Cardiac muscle cell (in vitro differentiated cells and primary cell): ENCODE measurements at places on chromosomes 4 and X.

DNA sequence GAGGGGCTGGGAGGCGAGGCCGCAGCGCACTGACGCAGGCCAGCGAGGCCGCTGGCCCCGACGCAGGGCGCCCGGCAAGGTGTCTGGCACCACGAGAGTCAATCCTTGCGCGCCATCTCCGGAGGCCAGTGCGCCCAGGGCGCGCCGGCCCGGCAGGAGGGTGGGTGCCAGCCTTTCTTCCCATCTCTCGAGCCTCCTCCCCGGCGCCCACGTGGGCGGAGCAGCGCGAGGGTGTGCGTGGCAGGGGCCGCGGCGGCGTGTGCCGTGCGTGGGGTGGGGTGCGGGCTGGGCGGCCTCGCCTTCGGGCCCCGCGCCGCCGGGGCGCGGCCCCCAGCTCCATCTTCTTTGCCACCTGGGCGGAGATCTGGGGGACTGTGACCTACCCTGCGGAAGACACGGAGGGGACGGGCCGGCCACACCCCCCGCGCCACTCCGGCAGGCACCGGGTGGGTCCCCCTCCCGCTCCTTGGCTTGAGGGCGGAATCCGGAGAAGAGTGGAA is 877 bp downstream of the JAKMIP1 start:
- H3K27me3 ChIP-seq = peaks cover 29% of the 10 kb centered on the region
- DNase-seq = no peak
- H3K27ac ChIP-seq = no peak overlapping the region
- no peaks in the 10 kb centered on the region for H3K36me3 ChIP-seq

- H3K27ac ChIP-seq = no peak overlapping the region
- no peaks in the 10 kb centered on the region for H3K27me3 ChIP-seq
- peak; percentile 4 for DNase-seq
- H3K4me1 ChIP-seq = no peaks in the 10 kb centered on the region
- no peak overlapping the region for H3K4me3 ChIP-seq
Observed at GRCh38 chrX:136262812-136263315, 11.7 kb upstream of the MAP7D3 start.

- H3K27ac ChIP-seq = no peak overlapping the region
- peak; percentile 41 for DNase-seq
- no peak overlapping the region for H3K4me3 ChIP-seq
- no peaks in the 10 kb centered on the region for H3K36me3 ChIP-seq
Observed at GRCh38 chrX:70033348-70034051, 16.2 kb downstream of the AWAT2 start.

- H3K4me1 ChIP-seq = no peaks in the 10 kb centered on the region
- no peaks in the 10 kb centered on the region for H3K27me3 ChIP-seq
- DNase-seq = no peak
- H3K27ac ChIP-seq = no peak overlapping the region
- H3K4me3 ChIP-seq = no peak overlapping the region
Observed at GRCh38 chr4:129738175-129738574, 642.2 kb downstream of the C4orf33 start.

GRCh38 chr4:113537628-113538027 is 223.9 kb downstream of the CAMK2D start:
- peaks cover 10% of the 10 kb centered on the region for H3K4me1 ChIP-seq
- H3K4me3 ChIP-seq = no peak overlapping the region
- H3K36me3 ChIP-seq = no peaks in the 10 kb centered on the region
- no peaks in the 10 kb centered on the region for H3K27me3 ChIP-seq
- H3K27ac ChIP-seq = no peak overlapping the region

DNA sequence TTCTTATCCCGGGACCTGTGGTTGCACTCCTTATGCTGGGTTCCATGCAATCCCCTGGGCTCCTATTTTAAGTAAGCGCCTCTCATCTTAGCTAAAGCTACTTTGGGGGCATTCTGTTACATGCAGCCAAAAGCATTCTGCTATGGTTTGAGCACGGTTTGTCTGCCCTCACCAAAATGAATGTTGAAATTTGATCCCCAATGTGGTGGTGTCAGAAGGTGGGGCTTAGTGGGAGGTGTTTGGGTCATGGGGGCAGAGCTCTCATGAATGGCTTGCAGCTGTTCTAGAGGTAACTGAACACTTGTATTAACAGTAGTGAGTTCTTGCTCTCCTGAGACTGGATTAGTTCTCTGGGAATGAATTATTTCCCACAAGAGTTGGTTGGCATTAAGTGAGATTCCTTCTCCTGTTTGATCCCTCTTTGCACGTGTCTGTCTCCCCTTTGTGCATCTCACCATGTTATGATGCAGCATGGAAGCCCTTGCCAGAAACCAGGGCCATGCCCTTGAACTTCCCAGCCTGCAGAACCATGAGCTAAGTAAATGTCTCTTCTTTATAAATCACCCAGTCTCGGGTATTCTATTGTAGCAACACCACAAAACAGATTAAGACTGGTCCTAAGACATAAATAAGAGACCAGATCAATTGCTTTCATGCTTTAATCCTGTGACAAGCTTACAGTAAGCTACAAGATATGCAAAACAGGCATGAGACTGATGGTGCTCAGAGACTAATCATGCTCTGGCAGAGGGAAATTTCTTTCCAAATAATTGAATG is 141.8 kb downstream of the TSPAN5 start:
- no peak overlapping the region for H3K4me3 ChIP-seq
- H3K27me3 ChIP-seq = no peaks in the 10 kb centered on the region
- DNase-seq = no peak

DNA sequence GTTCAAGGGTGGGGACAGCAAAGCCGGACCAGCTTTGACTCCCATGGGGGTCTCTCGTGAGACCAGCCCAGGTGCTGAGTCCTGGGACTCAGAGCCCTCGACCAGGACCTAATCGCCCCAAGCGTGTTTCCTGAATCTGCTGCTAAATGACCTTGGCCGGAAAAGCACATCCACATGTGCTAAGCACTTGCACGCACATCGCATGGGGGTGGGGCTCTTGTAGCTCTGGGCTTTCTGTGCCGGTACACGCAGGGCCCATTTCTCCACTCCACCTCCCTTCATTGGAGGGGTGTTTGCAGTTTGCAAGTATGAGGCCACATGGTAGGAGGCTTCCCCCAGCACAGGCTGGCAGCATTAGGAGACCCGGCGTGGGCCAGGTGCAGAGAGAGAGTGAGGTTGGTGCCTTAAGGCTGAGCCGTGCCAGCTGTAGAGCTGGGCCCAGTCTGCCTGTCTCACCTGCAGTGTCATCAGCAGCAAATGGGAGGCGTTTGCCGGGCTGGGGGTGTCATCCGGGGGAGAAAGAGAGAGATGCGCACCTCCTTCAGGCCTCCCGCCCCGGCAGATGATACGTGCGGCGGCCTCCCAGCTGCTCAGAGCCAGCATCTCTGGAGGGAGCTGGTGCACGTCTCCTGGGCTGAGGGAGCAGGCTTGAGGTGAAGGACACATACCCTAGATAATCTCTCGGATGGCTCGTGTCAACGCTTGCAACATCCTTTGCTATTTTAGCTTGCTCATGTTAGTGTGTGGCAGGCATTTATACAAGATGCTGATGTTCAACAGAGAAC is 45.2 kb upstream of the CLCN4 start:
- H3K4me3 ChIP-seq = no peak overlapping the region
- H3K4me1 ChIP-seq = no peaks in the 10 kb centered on the region
- no peaks in the 10 kb centered on the region for H3K27me3 ChIP-seq

- H3K36me3 ChIP-seq = no peaks in the 10 kb centered on the region
- no peak overlapping the region for H3K27ac ChIP-seq
- no peaks in the 10 kb centered on the region for H3K4me1 ChIP-seq
Observed at GRCh38 chrX:67563469-67564448, 19.9 kb downstream of the AR start.

DNA sequence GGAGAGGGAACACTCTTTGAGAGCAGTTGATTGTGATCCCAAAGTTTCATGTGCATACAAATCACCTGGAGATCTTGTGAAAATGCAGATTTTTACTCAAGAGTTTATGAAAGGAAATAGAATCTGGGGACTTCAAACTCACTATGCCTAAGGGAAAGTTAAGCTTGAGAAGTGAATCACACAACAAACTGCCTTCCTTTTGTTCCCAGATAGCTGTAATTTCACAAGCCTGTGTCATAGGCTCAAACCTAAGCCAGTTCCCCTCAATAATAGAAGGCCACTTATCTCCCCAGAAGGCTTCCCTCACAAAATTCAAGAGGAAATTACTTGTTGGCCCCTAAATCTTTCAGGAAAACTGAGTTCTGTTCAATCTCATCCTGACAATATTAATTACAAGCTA is 132.8 kb upstream of the MAGEB16 start:
- no peaks in the 10 kb centered on the region for H3K27me3 ChIP-seq
- no peak overlapping the region for H3K4me3 ChIP-seq
- peak overlapping the region; percentile 18 for H3K27ac ChIP-seq
- H3K36me3 ChIP-seq = no peaks in the 10 kb centered on the region

DNA sequence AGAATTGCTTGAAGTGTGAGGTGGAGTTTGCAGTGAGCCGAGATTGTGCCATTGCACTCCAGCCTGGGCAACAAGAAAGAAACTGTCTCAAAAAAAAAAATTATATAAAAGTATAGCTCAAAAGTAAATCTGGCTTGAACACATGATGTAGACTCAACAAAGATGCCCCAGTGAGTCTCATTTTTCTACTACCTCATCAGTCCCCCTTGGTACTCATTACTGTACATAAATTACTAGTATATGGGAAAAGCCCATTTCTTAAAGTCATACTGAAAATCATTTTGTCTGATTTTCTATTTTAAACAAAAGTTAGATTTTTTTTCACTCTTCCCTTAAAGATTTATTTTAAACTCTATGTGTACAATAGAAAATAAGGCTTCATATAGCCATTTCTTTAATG is 39.2 kb downstream of the FAM241A start:
- H3K36me3 ChIP-seq = no peaks in the 10 kb centered on the region
- DNase-seq = no peak
- H3K27me3 ChIP-seq = no peaks in the 10 kb centered on the region
- no peak overlapping the region for H3K4me3 ChIP-seq
- H3K4me1 ChIP-seq = no peaks in the 10 kb centered on the region

- H3K4me1 ChIP-seq = no peaks in the 10 kb centered on the region
- H3K4me3 ChIP-seq = no peak overlapping the region
- H3K27ac ChIP-seq = no peak overlapping the region
Observed at GRCh38 chrX:21305799-21306336, 68.3 kb upstream of the CNKSR2 start.

DNA sequence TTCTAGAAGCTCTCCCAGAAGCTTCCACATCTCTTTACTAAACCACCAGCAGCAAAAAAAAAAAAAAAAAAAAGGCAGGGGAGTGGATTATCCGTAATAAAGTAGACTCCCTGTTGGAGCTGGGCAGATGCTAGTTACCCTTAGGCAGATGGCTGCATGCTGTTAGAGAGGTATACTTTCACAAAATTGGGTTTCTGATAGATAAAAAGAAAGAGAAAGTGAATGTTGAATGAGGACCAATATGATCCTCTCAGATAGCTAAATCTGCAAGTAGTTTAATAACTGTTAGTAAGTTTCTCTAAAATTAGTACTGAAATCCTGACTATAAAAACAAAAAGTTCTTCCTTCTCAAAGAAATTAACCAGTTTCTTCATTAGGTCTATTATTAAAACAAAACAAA is 195.4 kb downstream of the ANAPC10 start:
- H3K36me3 ChIP-seq = no peaks in the 10 kb centered on the region
- H3K27me3 ChIP-seq = no peaks in the 10 kb centered on the region
- DNase-seq = no peak
- peaks cover 8% of the 10 kb centered on the region for H3K4me1 ChIP-seq
- H3K4me3 ChIP-seq = no peak overlapping the region

GRCh38 chr4:23882976-23883531 is 6.8 kb downstream of the PPARGC1A start:
- no peak overlapping the region for H3K4me3 ChIP-seq
- peaks cover 15% of the 10 kb centered on the region for H3K36me3 ChIP-seq
- peak overlapping the region; percentile 95 for H3K27ac ChIP-seq
- DNase-seq = no peak
- H3K27me3 ChIP-seq = no peaks in the 10 kb centered on the region
- peaks cover 68% of the 10 kb centered on the region for H3K4me1 ChIP-seq

DNA sequence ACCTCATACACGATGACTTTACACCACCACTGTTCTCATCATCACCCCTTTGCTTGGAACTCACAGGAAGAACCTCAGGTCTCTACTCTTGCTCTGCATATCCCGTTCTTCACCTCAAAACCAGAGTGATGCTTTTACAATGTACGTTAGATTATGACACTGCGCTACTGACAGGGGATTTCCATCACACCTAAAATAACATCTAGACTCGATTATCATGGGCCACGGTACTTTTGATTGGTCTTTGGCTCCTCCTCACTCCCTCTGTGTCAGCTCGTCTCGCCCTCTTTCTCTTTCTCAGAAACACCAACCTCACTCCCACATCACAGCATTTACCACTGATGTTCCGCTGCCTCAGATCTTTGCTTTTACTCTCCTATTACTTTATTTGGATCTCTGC is 172.4 kb downstream of the TLL1 start:
- no peaks in the 10 kb centered on the region for H3K27me3 ChIP-seq
- H3K4me1 ChIP-seq = no peaks in the 10 kb centered on the region
- no peak overlapping the region for H3K27ac ChIP-seq
- H3K36me3 ChIP-seq = no peaks in the 10 kb centered on the region

DNA sequence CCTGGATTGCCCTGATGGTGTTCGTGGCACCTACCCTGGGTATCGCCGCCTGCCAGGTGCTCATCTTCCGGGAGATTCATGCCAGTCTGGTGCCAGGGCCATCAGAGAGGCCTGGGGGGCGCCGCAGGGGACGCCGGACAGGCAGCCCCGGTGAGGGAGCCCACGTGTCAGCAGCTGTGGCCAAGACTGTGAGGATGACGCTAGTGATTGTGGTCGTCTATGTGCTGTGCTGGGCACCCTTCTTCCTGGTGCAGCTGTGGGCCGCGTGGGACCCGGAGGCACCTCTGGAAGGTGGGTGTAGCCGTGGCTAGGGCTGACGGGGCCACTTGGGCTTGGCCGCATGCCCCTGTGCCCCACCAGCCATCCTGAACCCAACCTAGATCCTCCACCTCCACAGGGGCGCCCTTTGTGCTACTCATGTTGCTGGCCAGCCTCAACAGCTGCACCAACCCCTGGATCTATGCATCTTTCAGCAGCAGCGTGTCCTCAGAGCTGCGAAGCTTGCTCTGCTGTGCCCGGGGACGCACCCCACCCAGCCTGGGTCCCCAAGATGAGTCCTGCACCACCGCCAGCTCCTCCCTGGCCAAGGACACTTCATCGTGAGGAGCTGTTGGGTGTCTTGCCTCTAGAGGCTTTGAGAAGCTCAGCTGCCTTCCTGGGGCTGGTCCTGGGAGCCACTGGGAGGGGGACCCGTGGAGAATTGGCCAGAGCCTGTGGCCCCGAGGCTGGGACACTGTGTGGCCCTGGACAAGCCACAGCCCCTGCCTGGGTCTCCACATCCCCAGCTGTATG is 1.8 kb downstream of the AVPR2 start:
- H3K27me3 ChIP-seq = no peaks in the 10 kb centered on the region
- no peaks in the 10 kb centered on the region for H3K36me3 ChIP-seq
- no peak overlapping the region for H3K27ac ChIP-seq
- no peak for DNase-seq
- H3K4me1 ChIP-seq = no peaks in the 10 kb centered on the region
- H3K4me3 ChIP-seq = no peak overlapping the region

DNA sequence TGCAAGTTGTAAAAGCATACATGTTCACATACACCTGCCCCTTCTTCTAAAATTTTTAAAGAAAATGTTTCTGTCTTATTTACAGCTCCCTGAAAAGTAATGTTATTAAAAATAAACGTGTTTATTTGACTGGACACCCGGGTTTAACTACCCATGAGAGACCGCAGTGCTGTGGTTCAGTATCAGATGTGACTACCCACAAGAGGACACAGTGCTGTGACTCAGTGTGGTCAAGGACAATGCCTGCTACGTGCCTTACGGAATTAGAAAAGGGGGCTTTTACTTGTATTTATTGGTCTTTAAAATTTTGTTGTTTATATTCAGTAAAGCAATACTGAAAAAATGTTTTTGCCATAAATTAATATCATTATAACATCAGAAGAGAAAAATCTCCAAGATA is 641.4 kb downstream of the TRIML1 start:
- no peaks in the 10 kb centered on the region for H3K36me3 ChIP-seq
- no peaks in the 10 kb centered on the region for H3K27me3 ChIP-seq
- H3K4me3 ChIP-seq = no peak overlapping the region
- H3K27ac ChIP-seq = no peak overlapping the region
